ENCODE measurements at places on chromosomes 7 and 10.

DNA sequence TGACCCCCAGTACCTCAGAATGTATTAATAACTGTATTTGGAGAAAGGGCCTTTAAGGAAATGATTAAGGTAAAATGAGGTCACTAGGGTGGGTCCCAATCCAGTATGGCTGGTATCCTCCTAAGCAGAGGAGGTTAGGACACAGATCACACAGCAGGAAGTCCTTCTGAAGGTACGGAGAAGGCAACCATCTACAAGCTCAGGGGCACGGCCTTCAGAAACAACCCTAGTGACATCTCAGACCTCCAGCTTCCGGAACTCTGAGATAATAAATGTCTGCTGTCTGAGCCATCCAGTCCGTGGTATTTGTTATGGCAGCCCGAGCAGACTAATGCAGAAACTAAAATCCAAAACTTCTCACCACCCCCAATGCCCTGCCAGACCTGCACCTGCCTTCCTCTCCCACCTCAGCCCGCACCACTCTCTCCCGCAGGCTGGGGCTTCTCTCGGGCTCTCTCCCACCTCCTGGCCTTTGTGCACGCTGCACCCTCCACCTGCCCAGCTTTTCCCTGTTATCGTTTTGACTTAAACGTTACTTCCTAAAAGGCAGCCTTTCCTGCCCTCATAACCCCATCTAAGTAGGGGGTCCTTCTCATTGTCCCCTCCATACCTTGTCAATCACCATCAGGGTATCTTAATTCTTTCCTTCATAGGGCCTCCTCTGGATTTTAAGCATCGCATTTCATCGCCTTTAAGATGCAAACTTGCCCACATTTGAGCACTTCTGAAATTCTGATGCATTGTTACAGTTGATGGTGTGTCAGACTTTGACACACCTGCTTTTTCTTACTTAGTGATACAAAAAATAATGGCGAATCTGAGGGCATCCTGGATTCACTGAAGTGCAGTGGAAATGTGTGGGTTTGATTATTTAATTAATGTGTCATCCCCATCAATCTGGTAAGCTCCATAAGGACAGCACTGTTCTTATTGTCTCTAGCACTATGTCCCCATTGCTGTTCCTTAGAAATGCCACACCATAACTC, 32.2 kb upstream of the AQP1 start:
- no peak for DNase-seq

- no peak for DNase-seq
These were observed 16.3 kb upstream of the GIMAP6 start for GRCh38 chr7:150648353-150649079.

GRCh38 chr10:11724938-11725776, 17.0 kb upstream of the ECHDC3 start:
- DNase-seq, result no peak

- DNase-seq, result no peak
These were observed 18.2 kb upstream of the HECTD2 start for GRCh38 chr10:91391920-91392319.

- no peak for DNase-seq
These were observed 3.7 kb downstream of the FLNC start for GRCh38 chr7:128833946-128834325.

DNA sequence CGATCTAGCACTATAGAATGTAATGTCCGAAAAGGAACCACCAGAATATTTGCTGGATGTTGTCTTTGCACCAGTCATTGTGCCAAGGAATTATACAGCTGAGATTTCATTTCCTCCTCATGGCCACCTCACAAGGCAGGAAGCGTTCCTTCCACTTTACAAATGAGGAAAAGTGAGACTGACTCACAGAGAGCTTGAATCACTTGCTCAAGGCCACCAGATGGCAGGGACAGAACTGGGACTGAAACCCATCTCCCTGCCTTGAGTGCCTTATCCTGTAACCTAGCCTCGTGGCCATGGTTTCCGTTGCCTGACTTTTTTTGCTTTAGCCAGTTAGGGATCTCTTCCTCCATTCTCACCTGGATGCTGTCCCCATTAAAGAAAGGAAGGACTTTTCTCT, 44.7 kb upstream of the PDZD8 start:
- DNase-seq, result no peak

DNA sequence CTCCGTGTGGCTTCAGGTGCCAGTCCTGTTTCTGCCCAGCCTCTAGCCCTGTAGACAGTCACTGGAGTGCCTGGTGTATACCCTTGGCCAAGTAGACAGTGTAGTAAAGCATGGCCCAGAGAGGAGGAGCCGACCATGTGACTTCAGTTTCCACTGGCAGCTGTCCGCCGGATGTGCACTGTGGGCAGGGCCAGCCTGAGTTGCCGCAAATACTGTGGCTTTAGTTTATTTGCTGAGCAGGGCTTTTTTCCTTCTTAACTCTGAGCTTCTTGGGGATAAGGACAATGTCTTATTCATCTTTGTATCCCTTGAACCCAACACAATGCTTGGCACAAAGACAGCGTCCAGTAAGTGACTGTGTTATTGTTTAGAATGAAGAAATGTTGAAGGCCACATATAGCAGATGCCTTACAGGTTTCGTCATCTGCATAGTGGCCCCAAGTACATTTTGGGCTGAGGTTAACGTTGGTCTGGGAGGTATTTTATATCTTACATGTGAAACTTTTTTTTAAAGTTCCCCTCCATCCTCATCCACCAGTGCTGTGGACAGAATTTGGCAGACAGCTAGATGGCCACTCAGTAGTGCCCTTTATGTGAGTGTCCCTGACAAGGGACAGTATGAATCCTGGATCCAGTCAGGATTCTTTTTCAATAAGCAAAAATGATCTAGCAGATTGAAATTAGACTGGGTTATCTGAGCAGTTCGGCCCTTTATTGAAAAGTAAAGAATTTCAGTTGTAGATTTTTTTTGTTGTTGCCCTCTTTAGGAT, 40.6 kb downstream of the CYP17A1 start:
- DNase-seq, result no peak

DNA sequence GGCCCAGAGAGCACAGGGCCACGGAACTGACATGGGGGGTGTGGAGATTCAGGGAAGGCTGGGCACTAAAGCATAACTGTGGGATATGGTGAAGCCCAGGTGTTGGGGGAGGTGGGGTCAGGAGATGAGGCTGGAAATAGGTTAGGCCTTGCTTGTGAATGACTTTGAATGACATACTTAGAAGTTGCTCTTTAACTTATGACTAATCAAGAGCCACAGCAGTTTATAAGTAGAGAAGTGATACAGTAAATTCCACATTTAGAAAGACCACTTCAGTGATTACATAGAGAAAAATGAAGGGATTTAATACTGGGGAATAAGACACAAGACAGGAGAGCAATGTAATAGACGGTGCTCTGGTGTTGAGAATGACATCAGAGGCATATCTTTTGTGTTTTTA, 120.8 kb upstream of the SEC61G start:
- DNase-seq, result no peak

DNA sequence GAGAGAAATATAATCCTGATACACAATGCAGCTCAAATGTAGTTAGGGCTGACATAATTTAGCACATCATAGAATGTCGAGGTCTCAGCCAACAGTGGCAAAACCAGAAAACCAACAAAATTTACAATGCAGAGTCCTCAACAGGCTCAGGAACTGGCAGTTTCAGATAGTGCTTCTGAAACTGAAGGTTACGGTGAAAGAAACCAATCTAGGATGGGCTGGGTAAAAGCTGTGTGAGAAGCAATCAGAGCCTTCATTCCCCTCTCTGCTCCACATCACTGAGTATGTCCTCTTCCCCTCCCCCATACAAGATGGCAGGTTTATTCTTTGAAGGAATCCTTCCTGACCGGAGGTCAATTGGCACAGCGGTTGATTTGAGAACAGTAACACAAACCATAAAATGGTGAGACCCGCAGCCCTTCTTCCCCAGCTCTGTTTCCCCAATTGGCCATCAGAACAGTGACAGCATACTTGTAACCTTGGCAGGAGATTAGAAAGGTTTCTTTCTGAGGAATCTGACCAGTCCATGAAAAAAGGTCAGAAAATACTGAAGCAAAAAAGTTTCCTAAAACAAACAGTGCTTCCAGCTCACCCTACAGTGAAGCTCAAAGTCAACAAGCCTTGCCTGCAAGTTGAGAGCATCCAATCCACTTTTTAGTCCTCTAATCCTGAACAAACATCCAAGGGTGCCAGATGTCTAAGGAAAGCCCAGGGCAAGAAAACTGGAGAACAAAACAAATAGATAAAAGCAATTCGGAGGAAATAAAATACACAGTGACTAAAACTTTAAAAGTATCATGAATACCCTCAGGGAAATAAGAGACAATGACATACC, 53.9 kb upstream of the IL6 start:
- DNase-seq, result no peak

DNA sequence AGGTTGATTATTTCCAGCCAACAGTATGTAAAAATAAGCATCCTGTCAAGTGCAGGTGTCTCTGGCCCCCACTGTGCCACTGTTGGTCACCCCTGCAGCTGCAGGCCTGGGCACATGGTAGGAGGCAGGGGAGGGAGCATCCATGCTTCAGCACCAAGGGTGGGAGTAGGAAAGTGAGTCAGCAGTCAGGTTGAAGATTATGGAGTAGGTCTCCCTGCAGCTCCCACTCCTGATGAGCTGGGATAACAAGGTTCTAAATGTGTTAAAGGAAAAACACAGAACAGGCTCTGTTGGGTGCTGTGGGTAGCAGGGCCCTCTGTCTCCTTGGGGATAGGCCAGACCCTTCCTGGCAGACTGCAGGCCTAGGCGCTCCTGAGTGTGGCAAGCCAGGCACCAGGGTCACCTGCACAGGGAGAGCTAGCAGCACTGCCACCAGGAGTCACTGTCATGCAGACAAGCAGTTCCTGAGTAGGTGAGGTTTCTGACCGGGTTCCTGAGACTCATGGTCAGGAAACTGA, 59.3 kb downstream of the NUDCD3 start:
- DNase-seq, result no peak

DNA sequence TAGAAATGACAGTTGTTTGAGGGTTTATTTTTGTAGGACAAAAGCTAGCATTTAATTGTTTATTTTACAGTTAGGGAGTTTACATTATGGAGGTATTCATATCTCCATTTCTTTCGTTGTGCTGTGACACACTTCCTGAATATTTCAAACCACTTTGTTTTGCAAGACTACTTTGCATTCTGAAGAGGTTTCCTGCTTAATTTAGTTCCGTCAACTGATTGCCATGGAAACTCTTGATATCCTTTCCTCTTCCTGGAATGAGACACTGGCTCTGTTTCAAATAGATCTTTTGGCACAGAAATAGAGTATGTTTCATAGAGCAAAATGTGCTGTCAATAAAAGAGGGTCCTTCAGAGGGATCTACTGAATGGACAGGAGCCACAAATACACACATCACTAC, 159.5 kb upstream of the AGR3 start:
- DNase-seq, result no peak

DNA sequence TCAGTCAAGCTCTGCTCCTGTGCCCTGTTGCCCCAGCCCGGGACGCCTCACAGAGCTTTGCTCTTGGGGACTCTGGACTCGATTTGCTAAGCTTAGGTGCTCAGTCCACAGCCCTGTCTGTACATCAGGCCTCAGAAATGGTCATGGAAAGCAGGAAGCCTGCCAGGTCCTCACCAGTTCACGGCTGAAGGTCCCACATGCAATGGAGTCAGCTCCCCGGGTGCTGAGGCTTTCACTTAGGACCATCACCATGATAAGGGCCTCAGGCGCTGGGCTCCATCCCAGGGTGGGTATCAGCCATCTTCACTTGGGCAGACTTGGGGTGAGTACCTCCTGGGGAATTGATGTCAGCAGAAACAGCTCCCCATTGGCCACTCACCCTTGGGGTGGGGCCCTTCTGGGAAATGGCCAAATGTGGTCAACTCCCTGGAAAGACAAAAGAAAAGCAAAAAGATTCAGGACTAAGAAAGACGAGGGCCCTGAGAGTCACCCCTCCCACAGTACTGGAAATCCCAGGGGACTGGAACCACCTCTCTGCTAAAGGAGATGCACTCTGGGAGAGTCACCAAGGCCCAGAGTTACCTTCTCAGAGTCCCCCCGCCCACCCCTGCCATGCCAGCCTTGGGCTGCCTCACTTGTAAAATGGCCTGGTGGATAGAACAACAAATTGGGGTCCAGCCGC, 37.6 kb downstream of the FAM53B start:
- DNase-seq, result no peak

GRCh38 chr10:60535427-60535826, 145.8 kb upstream of the ANK3 start:
- DNase-seq, result no peak

GRCh38 chr10:7789390-7789789, 1.4 kb downstream of the ATP5F1C start:
- no peak for DNase-seq

GRCh38 chr10:48740988-48741387, 56.3 kb downstream of the WDFY4 start:
- DNase-seq, result no peak
